ENCODE measurements at places on chromosomes 13 and 19. TPM values are rescaled to one million over a fixed set of nuclear protein-coding genes. Genes with fewer than 3 reads are reported as not detected.

NXNL1 gene
- not detected for total RNA-seq

C1QTNF9 gene
- total RNA-seq = 0.20 TPM

ZNF600 gene
- total RNA-seq = 22.3 TPM

USP12 gene
- total RNA-seq = 67.6 TPM

RGL3 gene
- total RNA-seq = not detected

TEX101 gene
- total RNA-seq = not detected

URI1 gene
- 60.8 TPM for total RNA-seq

LILRB2 gene
- not detected for total RNA-seq

TYROBP gene
- total RNA-seq = not detected

TEX26 gene
- not detected for total RNA-seq
